Breast epithelium (tissue), 4 donors: ENCODE measurements at places on chromosomes 16 and 17.

GRCh38 chr17:50558941-50559614 lies 1.4 kb upstream of the CACNA1G start:
- peak overlapping the region; percentile 48 for H3K27ac ChIP-seq
- no peaks in the 10 kb centered on the region for H3K4me1 ChIP-seq
- no peak for DNase-seq
- peaks cover 3% of the 10 kb centered on the region for H3K27me3 ChIP-seq
- H3K4me3 ChIP-seq, result peak overlapping the region; percentile 76

- H3K27me3 ChIP-seq, result no peaks in the 10 kb centered on the region
- H3K4me3 ChIP-seq, result peak overlapping the region; percentile 43
These were observed 11.4 kb upstream of the MRPS23 start for GRCh38 chr17:57861000-57861789.

DNA sequence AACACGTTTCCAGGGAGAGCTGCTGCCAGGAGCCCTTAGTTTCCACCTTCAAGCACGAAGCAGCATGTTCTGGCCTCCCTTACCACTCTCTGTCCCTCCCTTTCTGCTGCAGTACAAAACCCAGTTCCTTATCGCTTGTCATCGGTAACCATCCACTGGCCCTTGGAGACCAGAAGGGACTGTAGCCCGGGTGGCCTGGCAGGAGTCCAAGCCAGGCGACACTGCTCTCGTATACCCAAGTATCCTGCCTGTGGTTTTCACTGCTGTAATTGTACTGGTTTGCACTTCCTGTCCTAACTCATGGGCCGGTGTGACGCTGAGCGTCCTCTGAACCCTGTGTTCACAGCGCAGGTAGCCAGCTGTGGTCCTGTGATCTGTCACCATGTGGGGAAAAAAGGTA lies 81.1 kb downstream of the MAF start:
- no peak for DNase-seq
- no peak overlapping the region for H3K4me3 ChIP-seq
- H3K27me3 ChIP-seq, result no peaks in the 10 kb centered on the region
- no peaks in the 10 kb centered on the region for H3K4me1 ChIP-seq
- H3K36me3 ChIP-seq, result no peaks in the 10 kb centered on the region
- no peak overlapping the region for H3K27ac ChIP-seq

GRCh38 chr16:57556941-57557541 lies 14.6 kb downstream of the ADGRG5 start:
- no peak overlapping the region for H3K4me3 ChIP-seq
- no peak overlapping the region for H3K27ac ChIP-seq
- no peaks in the 10 kb centered on the region for H3K4me1 ChIP-seq
- H3K27me3 ChIP-seq, result no peaks in the 10 kb centered on the region
- peak; percentile 10 for DNase-seq

DNA sequence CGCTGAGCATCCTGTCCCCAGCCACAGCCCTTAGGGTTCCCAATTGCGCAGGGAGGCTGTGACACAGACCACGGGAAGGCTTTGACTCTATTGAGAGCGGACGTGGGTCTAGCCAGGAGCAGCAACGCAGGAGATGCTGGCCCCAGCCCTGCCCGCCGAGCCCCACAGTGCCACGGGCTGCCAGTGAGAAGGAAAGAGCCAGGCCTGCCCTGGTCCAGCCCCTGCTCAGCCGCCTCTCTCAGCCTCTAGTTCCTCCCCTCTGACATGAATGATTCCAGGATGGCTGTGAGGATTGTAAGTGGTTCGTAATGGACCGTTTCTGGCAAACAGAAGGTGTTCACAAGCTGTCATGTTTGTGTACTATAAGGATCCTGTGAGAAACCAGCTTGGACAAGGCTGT lies 2.5 kb downstream of the BHLHA9 start:
- H3K27me3 ChIP-seq, result peaks cover 30% of the 10 kb centered on the region
- no peaks in the 10 kb centered on the region for H3K4me1 ChIP-seq
- no peaks in the 10 kb centered on the region for H3K36me3 ChIP-seq
- DNase-seq, result no peak

DNA sequence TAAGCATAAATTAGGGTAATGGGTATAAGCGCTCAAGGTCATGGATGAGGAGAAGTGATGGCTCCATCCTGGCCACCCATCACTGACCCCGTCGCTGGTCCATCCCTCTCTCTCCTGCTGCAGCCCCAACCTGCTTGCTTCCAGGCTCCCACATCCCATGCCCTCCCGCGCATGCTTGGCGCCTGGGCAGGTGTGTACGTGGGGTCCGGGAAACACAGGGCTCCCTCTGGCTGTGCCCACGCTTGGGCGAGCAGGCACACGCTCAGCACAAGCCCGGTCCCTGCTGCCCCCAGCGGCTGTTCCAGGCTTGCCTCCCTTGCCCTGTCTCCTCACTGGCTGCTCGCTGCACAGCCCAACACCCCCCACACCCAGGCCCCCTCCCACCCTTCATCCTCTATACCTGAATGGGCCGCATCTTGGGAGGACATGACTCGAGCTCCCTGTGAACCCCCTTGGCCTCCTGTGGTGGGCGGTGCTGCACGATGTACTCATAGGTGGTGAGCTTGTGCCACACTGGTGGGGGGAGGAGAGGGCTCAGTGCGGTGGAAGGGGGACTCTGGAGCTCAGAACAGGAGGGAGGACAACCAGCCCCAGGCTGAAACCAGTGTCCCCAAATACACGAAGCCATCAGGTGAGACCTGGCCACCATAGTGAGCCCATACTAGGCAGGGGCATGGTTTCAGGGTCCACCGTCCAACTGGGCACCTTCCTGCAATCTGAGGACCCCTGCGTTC lies 4.7 kb upstream of the TPPP3 start:
- DNase-seq, result no peak
- no peaks in the 10 kb centered on the region for H3K36me3 ChIP-seq
- H3K27ac ChIP-seq, result peak overlapping the region; percentile 86
- no peak overlapping the region for H3K4me3 ChIP-seq
- no peaks in the 10 kb centered on the region for H3K27me3 ChIP-seq
- peaks cover under 1% of the 10 kb centered on the region for H3K4me1 ChIP-seq

- no peak overlapping the region for H3K27ac ChIP-seq
- no peak for DNase-seq
- no peaks in the 10 kb centered on the region for H3K36me3 ChIP-seq
- H3K27me3 ChIP-seq, result no peaks in the 10 kb centered on the region
- no peaks in the 10 kb centered on the region for H3K4me1 ChIP-seq
These were observed 125.0 kb downstream of the HS3ST3A1 start for GRCh38 chr17:13476720-13477119.

GRCh38 chr17:67244431-67245072 lies 444 bp downstream of the HELZ start:
- no peaks in the 10 kb centered on the region for H3K27me3 ChIP-seq
- H3K27ac ChIP-seq, result peak overlapping the region; percentile 93
- no peak for DNase-seq
- peak overlapping the region; percentile 86 for H3K4me3 ChIP-seq
- H3K36me3 ChIP-seq, result no peaks in the 10 kb centered on the region

- DNase-seq, result peak; percentile 56
- H3K36me3 ChIP-seq, result no peaks in the 10 kb centered on the region
- peak within 1 kb of the TSS; percentile 97 for H3K27ac ChIP-seq
These were observed at the start of gene UBTF for GRCh38 chr17:44219616-44220212. Gene UBTF, minus strand, starts transcription at chr17:44219675. Its CDS starts 1,446 bp downstream, at chr17:44218229.

GRCh38 chr16:66599726-66600125 lies 4.8 kb upstream of the CMTM3 start:
- no peak overlapping the region for H3K4me3 ChIP-seq
- no peaks in the 10 kb centered on the region for H3K27me3 ChIP-seq

DNA sequence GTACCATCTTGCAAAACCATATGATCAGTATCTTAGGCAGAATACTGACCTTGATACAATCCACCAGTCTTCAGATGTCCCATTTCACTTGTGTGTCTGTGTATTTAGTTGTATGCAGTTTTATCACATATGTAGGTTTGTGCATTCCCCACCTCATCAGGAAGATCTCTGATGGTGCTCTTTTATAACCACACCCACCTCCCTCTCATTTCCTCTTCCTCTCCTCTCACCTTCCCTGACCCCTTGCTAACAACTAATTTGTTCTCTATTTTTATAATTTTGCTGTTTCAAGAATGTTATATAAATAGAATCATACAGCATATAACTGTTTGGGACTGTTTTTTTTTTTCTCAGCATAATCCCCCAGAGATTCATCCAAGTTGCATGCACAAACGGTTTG lies 52.0 kb upstream of the ACSM2B start:
- H3K4me3 ChIP-seq, result no peak overlapping the region
- no peak for DNase-seq
- no peaks in the 10 kb centered on the region for H3K36me3 ChIP-seq
- no peaks in the 10 kb centered on the region for H3K4me1 ChIP-seq
- H3K27ac ChIP-seq, result no peak overlapping the region

GRCh38 chr17:69552986-69553667 lies 138.6 kb downstream of the MAP2K6 start:
- no peaks in the 10 kb centered on the region for H3K27me3 ChIP-seq
- no peak overlapping the region for H3K4me3 ChIP-seq
- no peak overlapping the region for H3K27ac ChIP-seq
- H3K4me1 ChIP-seq, result no peaks in the 10 kb centered on the region

GRCh38 chr16:76222087-76222486 lies 55.1 kb upstream of the CNTNAP4 start:
- no peaks in the 10 kb centered on the region for H3K4me1 ChIP-seq
- no peaks in the 10 kb centered on the region for H3K27me3 ChIP-seq
- H3K36me3 ChIP-seq, result no peaks in the 10 kb centered on the region
- H3K4me3 ChIP-seq, result no peak overlapping the region
- DNase-seq, result no peak

- DNase-seq, result no peak
- no peaks in the 10 kb centered on the region for H3K27me3 ChIP-seq
- H3K4me1 ChIP-seq, result peaks cover 11% of the 10 kb centered on the region
- no peak overlapping the region for H3K4me3 ChIP-seq
These were observed 25.2 kb upstream of the MLKL start for GRCh38 chr16:74725651-74726455.

DNA sequence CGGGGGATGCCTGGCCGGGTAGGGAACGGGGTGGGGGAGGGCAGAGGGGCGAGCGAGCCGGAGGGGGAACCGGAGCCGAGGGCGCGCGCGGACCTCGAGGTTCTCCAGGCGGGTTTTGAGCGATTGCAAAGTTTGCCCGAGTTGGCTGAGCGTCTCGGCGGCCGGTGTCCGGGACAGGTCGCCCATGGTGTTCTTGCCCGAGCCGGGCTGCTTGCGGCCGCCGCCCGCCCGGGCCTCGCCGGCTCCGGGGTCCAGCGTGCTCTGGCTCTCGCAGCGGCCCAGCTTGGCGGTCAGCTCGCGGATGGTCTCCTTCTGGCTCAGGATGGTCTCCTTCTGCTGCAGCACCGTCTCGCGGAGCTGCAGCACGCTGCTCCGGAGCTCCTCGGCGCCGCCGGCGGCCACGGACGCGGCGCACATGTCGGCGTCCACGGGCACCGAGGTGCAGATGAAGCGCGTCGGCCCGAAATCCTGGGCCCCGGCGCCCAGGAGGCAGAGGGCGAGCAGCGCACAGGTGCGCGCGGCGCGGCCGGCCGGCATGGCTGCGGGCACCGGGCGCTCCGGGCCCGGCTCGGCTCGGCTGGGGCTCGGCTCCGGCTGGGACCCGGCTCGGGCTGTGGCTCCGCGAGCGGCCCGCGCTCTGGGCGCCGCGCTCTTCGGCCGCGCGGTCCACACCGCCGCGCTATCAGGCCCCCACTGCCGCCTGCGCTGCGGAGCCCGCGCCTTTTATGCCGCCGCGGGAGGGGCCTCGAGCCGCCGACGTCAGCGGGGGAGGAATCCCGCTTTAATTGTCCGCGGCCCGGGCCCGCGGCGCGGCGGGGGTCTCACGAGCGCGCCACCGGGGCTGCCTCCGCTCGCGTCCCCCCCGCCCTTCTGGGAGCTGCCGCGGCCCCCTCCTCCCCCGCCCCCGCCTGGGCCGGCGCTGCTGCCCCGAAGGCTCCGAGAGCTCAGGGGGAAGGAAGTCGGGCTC lies at the start of gene NPTX1:
Gene NPTX1, minus strand, starts transcription at position 698 of the 967 bp plus-strand sequence. Its CDS starts 161 bp downstream, at position 537.
- no peaks in the 10 kb centered on the region for H3K36me3 ChIP-seq
- H3K27ac ChIP-seq, result no peak within 1 kb of the TSS
- H3K27me3 ChIP-seq, result peaks cover 33% of the 10 kb centered on the region

DNA sequence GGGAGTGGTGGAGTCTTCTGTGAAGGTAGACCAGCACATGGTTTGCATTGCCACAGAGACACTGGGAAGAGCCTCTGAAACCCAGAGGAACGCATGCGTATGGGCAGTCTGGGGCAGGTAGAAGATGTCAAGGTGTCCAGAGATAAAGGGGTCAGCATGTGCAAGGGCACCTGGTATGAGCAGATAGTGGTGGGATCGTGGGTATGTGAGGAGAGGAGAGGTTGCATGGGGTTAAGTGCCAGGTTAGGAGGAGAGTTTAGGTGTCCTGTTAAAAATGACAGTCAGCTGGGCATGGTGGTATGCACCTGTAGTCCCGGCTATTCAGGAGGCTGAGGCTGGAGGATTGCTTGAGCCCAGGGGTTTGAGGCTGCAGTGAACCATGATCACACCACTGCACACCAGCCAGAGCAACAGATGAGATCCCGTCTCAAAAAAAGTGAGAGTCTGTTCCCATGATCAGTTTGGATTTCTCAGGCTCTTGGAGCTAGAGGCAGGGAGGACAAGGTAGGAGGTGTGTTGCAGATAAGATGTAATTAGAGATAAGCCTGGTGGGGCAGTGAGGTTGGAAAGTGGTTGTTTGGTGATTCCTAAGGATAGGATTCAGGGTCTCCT lies 3.0 kb downstream of the PYCARD start:
- no peak for DNase-seq
- H3K4me3 ChIP-seq, result no peak overlapping the region
- H3K36me3 ChIP-seq, result no peaks in the 10 kb centered on the region
- no peaks in the 10 kb centered on the region for H3K27me3 ChIP-seq
- no peak overlapping the region for H3K27ac ChIP-seq

- H3K27me3 ChIP-seq, result no peaks in the 10 kb centered on the region
- H3K36me3 ChIP-seq, result no peaks in the 10 kb centered on the region
These were observed 28.6 kb upstream of the METRNL start for GRCh38 chr17:83050651-83051395.

GRCh38 chr16:23428351-23428750 lies 24.6 kb downstream of the COG7 start:
- H3K27ac ChIP-seq, result no peak overlapping the region
- no peak overlapping the region for H3K4me3 ChIP-seq
- peaks cover 9% of the 10 kb centered on the region for H3K4me1 ChIP-seq
- no peak for DNase-seq

DNA sequence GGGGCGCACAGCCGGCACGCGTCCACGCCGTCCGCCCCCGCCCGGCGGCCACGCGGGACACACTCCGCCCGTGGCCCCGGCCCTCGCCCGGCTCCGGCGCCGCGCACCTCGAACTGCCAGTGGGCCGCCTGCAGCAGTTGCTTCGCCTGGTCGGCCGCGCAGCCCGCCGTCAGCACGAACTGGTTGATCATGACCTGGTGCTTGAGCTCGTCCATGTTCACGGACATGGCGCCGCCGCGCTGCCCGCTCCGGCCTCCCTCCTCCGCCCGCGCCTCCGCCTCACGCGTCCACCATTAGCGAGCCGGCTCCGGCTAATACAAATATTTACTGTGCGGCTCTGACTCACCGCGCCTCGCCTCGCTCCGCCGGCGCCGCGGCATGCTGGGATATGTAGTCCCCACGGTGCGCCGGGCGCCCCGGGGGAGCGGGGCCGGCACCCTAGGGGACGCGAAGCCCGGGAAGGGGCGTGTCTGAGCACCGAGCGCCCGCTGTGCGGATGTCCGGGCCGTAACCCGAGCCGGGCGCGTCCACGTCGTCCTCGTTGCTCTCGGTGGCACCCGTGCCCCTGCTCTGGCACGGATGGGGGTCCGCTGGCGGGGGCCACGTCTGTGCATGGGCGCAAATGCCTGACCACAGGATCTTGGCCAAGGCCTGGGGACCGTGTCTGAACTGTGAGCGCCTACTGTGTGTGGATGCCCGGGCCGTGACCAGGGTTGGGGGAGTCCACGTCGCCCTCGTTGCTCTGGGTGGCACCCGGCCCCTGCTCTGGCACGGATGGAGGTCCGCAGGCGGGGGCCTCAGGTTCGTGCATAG lies at the start of gene UBALD1:
Gene UBALD1, minus strand, starts transcription at position 318 of the 813 bp plus-strand sequence. Its CDS starts 91 bp downstream, at position 227.
- peak within 1 kb of the TSS; percentile 91 for H3K4me3 ChIP-seq
- H3K4me1 ChIP-seq, result peaks cover 18% of the 10 kb centered on the region
- no peaks in the 10 kb centered on the region for H3K27me3 ChIP-seq
- peak; percentile 84 for DNase-seq
- peak within 1 kb of the TSS; percentile 98 for H3K27ac ChIP-seq
- H3K36me3 ChIP-seq, result no peaks in the 10 kb centered on the region
